ENCODE measurements at places on chromosomes 12 and 14.

GRCh38 chr12:105946493-105946901 is 192.3 kb downstream of the NUAK1 start:
- DNase-seq: no peak

- no peak for DNase-seq
These were observed 310.3 kb downstream of the TMEM121 start for GRCh38 chr14:105836730-105837129.

GRCh38 chr12:47481041-47481440 is 224.8 kb downstream of the RPAP3 start:
- no peak for DNase-seq

DNA sequence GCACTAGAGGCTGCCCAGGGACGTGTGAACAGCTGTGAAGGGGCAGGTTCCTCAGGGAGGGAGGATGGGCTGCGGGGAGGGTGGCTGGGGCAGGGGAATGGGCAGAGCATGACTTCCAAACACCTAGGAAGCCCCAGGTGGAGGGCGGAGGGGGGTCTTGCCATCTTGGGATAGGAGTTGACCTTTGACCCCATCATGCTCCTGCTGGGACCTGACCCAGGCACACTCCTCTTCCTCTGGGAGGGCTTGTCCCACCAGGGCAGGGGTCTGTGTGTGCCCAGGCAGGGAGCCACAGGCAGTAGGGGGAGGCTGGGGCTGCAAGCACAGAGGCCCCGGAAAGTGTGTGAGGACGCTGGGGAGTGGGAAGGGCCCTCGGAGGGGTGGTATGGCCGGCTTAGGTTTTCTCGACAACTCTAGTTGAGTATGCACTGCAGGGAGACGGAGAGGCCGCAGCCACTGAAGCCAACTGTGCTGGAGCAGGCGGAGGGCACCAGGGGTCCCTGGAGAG is 3.3 kb upstream of the ANKRD9 start:
- DNase-seq: no peak

DNA sequence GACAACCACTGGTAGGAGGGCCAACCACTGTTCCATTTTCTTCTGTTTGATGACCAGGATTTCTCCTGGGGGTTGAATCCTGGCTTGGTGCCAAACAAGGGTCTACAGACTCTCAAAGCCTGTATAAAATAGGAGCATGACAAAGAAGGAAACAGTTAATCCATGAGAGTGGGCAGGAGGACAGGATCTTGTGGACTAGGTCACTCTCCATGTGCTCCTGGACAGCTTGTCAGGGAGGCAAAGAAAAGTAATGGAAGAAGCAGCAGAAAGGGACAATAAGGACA is 243.7 kb downstream of the AKAP6 start:
- no peak for DNase-seq

- no peak for DNase-seq
These were observed 162.4 kb downstream of the CAND1 start for GRCh38 chr12:67431411-67432020.

- no peak for DNase-seq
These were observed 172.4 kb upstream of the RTL1 start for GRCh38 chr14:101075801-101076413.
